ENCODE measurements at places on chromosomes 3 and 15.

DNA sequence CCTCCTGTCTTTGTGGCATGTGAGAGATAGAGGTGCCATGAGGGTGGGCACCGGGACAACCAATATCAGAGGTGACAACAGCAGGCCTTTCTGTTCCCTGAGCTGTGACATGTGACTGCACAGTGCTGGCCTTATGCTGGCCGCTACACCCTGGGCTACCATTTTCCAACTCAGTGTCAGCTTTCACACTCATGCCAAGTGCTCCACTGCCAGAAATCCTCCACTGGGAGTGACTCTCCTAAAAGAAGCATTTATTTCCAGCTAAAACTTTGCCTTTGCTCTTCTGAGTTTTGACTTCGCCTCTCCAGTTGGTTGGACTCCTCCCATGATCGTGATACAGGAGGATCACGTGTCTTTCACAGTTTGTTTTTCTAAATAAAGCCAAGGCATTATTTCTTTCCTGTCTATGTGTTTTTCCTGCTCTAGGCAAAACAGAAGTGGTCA lies 31.4 kb downstream of the CA12 start:
- DNase-seq = no peak

GRCh38 chr3:101675709-101676215 lies 1.2 kb downstream of the ZBTB11 start:
- no peak for DNase-seq

GRCh38 chr3:9770276-9770812 lies 597 bp upstream of the CAMK1 start:
- DNase-seq = no peak

DNA sequence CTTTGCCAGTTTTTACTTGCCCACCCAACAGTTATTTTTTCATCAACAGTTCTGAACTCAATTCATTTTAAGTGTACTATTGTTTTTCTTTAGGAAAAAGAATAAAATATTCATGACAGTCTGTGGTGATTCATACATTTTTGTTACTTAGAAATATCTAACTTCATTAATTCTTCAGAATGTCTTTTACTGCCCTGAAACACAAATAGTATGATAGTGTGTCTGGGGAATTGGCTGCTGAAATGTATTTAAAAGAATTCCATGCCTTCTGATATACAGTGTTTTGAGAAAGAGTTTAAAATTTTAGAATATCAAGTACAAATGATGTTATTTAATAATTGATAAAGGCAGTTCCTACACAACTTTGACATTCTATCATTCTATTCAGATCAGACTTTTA lies 854.1 kb downstream of the NAALADL2 start:
- no peak for DNase-seq

DNA sequence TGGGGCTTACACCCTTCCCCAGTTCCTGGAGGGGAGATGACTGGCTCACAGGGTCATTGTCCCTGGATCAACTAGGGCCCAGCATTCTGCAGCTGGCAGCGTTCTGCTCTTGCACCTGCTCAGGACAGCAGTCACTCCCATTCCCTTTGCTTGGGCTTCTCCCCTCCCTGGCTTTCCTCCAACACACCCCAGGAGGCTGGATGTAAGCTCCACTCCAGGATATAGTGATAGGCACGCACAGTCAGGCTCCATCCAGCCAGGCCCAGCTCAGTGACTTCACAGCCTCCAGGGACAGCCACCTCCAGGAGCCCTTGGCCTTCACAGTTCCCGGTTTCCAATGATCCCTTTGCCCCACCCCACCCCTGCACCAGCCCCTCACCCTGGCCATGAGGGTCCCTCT lies 1.9 kb downstream of the SPTBN5 start:
- no peak for DNase-seq

DNA sequence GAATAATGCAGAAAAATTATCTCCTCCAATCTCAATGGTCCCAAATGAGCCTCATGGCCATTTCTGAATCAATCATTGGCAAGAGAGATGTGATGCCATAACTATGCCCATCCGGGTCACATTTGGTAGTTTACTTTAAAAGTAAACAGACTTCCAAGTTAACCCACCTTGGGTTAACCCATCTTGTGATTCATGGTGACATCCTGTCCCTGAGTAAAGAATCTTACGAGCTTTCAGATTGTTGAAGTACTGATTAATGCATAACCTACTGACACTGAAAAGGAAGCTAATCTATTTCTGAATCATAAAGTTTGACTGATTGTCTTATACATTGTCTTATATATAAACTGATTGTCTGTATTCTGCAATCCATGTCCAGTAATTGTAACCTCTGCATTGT lies 467.2 kb upstream of the AGTR1 start:
- DNase-seq = no peak

DNA sequence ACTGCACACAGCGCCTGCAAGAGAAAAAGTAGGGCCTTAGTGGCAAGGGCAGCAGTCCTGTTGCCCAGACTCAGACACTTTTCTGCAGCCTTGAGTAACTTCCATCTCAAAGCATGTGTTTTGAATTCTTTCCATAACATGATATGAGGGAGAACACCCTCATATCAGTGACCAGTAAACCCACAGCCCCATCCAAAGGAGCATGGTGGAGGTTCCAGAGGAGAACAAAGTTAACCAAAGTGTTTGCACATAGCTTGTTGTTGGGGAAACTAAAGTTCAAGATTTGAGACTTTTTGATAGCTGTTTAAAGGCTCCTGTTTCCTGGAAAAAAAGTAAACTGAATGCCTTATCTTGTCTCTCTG lies 74.2 kb downstream of the OCA2 start:
- DNase-seq = no peak

DNA sequence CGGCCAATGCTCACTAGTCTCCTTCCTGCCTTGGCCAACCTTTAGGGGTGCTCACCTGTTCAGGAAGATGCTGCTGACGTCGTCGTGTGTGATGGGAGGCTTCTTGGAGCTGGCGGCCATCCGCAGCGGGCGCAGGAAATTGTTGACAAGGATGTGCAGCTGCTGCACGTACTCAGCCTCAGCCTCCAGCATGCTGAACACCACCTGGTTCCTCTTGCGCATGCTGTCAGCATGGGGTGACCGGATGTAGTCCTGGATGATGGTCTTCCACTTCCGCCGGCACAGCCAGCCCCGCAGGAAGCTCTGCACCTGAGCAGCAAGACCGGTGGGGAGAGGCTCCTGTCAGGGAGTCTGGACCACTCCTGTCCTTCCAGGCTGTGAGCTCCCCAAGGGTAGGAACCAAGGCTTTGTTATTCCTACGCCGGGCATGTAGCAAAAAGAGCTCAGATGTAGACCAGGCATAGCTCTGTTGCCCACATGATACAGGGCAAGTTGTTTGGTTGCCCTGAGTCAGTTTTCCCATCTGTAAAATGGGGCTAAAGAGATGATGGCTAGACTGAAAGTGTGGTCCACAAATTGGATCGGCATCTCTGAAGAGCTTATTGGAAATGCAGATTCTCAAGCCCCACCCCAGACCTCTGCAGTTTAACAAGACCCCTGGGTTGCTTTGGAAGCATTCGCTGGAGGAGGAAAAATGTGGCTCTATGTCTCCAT lies 43.7 kb downstream of the RASGRF1 start:
- no peak for DNase-seq

DNA sequence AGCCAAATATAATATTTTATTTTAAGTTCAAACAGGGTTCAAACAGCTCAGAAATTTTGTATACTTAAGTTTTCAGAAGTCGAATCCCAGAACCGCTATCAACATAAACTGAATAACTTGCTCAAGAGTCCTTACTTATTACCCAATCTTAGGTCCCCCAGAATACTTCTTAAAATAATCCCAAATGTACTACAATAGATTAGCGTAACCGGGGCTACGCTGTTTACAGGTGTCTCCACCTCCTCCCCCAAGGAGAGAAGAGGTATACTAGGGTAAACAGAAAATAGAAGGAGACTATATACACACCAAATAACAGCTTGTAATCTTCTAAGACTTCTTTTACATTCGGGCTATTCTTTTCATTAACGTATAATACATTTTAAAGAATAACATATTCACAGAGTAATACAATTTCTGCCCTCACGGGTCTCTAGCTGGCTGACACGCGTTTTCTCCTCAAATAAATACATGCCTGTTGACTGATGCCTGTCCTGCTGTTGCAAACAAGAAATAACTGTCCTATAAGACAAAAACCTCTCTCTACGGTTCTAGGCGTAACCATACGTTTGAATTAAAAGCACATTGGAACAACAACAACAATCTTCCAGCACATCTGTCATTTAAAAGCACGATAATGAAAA lies 1.3 kb downstream of the DENND4A start:
- no peak for DNase-seq

GRCh38 chr3:12959838-12960378 lies 113.3 kb downstream of the IQSEC1 start:
- no peak for DNase-seq

DNA sequence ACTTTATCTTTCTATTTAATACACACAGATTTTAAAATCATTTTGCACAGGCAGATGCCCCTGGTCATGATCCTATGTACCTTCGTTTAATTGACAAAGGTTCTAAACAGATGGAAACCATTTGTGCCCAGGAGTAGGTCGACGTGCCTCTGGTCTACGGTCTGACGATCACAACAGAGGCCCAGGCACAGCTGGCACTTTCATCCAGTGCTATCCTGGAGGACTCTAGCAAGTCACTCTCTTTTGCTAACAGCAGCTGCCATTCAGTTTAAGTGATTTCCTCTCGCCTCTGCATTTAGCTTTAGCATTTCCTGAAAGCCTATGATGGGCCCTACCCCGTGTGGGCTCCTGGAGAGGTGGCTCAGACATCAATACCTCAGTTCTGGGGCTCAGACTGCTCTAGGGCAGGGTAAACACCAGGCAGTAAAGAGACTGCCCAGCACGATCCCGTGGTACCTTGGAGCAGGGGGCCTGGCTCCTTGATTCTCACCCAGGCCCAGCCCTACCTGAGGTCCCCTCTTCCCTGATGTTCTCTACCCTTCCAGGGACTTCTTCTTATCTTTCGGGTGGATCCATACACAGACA lies 83.2 kb upstream of the SNRPA1 start:
- no peak for DNase-seq

- no peak for DNase-seq
Measured at GRCh38 chr15:35117543-35118265, 32.6 kb upstream of the NANOGP8 start.

DNA sequence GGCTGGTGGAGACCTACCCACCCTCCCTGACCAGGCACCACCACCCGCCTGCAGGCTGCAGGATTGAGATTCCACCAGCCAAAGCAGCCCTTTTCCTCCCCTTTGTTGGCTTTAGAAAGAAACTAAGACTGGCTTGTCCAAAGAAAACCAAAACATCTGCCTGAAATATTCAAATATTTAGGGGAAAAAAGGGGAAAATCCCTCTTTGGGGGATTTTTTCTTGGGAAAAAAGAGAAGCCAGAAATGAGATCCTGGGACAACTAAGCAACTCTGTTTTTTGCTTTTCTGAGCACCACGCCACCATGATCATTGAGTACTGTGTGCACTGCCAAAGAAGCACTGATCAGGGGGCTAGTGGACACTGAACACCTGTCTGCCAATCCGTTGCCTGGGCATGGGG lies 2.6 kb downstream of the DCLK3 start:
- DNase-seq = no peak

DNA sequence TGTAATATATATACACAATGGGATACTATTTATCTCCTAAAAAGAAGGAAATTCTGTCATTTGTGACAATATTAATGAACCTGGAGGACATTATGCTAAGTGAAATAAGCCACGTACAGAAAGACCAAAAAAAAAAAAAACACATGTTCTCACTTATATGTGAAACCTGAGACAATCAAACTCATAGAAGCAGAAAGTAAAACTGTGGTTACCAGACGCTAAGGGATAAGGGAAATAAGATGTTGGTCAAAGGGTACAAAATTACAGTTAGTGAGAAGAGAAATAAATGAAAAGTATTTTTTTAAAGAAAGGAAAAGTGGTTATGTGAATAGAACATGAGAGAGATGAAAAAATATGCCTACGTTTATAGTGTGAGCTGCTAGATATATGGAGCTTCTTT lies 101.1 kb downstream of the CPNE4 start:
- no peak for DNase-seq

DNA sequence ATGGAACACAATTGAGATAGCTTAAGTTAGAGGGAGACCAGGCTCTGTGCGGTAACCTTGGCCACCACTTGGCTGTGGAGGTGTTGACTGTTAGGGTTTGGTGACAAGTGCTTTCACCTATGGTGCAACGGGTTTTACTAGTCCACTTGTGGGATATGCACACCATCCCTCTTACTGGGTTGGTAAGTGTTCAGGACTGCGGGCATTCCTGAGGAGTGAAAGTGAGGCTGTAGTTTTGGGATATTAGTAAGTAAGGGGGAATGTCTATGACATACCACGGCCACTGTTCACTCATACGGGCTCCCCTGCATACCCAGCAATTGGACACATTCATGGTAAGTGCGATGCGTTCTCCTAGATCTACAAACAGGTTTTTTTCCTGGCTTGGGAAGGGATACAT lies 8.0 kb upstream of the RAD54L2 start:
- no peak for DNase-seq

DNA sequence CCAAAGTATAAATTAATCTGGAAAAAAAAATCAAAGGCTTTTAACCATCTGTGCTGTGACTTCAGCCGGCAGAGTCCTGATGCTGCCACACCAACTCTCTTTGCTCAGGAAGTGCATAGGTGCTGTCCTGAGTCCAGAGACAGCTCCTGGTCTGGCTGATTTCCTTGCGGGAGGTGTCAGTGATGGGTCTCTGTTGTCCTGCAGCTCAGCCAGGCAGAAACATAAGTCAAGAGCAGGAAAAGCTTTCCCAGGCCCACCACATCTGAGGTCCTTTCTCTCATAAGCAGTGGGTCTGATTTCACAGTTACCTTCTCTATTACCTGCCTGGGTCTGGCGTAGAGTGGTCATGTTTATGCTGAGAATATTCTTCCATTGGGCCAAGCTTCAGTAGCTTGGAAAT lies 19.4 kb downstream of the CHST2 start:
- DNase-seq = no peak

DNA sequence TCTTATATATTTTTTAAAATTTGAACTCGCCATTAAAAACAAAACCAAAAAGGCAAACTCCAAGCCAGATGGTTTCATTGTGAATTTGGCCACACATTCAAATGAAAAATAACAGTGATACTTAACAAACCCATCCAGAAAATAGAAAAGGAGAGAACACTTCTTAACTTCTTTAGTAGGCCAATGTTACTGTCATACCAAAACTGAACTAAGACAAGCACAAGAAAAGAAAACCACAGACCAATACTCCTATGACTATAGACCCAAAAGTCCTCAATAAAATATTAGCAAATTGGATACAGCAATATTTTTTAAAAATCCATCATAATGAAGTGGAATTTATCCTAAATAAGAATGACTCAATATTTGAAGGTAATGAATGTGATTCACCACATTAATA lies 73.5 kb upstream of the ALDH1A3 start:
- DNase-seq = no peak

DNA sequence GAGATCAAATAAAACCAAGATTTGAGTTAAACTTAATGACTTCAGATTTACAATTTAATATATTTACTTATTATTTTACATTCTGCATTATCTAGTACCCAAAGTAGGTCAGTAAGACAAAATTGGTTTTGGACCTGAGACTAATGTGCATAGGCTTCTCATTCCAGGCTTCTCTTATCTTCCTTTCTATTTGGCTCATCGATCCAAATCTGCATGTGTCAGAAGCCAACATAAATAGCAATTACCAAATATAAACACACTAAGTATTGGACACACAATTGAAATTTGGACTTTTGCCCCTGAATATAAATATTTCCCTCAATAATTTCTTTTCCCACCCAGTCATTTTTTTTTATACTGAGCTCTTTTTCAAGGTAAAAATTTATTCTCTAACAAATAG lies 290.6 kb upstream of the ARHGEF26 start:
- no peak for DNase-seq
